ENCODE measurements at places on chromosomes 7 and 10. TPM values are rescaled to one million over a fixed set of nuclear protein-coding genes. Genes with fewer than 3 reads are reported as not detected.

- DNase-seq, result no peak
These were observed 326.2 kb upstream of the KAT6B start for GRCh38 chr10:74500026-74500704.

DNA sequence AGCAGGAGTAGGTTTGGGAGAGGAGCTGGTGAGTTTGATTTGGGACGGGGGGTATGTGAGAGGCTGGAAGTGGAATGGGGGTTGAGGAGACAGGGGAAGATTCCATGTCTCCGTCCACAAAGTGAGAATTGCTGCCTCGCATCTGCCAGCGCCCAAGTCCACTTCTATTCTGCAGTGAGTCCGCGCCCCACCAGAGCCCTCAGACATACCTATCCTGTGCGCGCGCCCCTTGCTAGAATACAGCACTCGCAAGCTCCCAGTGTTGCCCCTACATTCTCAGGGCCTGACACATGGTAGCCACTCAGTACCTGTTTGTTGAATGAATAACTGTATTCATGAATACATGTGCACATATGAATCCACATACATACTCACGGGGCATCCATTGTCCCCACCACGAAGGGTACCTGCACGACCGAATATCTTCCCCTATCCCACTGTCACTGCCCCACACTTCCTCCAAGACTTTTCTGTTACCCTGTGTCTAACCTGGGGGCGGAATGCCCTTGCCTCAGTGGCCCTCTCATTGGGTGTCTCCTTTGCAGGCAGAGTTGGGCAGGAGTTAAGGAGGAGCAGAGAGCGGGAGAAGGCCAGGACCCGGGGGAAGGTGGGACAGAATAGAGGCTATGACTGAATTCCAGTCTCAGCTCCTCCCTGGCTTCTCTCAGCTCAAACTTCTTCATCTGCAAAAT, 19.9 kb downstream of the POLL start:
- no peak for DNase-seq

ZNHIT1 gene
- 36.0 TPM for polyA plus RNA-seq

TDRD1 gene
- polyA plus RNA-seq, result not detected

HOXA9 gene
- 0.78 TPM for polyA plus RNA-seq
